ENCODE measurements at places on chromosomes 2 and 18.

- no peak for DNase-seq
Measured at GRCh38 chr2:191508738-191509137, 169.2 kb upstream of the NABP1 start.

DNA sequence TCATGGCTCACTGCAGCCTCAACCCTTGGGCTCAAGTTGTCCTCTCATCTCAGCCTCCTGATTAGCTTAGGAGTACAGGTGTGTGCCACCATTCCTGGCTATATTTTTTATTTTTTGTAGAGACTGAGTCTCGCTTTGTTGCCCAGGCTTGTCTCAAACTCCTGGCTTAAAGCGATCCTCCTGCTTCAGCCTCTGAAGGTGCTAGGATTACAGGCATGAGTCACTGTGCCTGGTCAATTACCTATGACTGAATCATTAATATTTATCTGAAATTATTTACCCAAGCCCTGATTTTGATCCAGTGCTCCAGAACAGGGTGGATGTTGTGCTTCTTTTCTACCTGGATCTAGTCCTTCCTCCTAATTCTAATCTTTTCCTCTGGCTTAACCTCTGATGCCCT, 87.8 kb downstream of the MAP2 start:
- DNase-seq = no peak

DNA sequence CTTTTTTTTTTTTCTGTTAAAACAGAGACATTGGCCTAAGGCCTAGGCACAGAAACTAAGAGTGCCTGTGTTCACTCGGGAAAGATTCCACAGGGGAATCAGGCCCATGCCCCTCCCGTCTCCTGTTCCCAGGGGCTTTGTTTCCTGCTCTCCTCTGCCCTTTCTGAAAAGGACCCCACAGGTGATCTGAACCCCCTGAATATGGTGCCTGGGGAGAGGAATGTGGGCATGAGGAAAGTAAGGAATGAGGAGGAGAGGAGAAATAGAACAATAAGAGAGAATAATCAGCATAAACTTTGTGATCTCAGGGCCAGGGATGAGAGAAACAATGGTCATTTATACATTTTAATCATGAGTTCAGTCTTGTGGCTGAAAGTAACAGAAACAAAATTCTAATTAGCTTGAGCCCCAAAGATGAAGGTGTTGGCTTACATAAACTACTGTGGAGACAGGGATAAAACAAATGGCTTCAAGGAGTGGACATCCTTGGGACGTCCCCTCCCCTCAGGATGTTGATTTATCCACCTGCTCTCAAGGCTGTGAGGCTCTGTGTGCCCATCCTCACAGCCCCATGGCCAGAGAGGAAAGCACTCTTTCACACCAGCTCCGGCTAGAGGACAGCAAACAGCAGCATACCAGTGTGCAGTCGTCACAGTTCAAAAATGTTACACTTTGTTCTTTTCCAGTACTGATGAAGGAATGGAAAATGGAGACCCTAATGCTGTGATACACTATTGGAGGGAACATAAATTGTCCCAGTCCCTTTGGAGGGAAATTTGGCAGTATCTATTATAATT, 46.4 kb upstream of the MRPL33 start:
- DNase-seq = no peak

DNA sequence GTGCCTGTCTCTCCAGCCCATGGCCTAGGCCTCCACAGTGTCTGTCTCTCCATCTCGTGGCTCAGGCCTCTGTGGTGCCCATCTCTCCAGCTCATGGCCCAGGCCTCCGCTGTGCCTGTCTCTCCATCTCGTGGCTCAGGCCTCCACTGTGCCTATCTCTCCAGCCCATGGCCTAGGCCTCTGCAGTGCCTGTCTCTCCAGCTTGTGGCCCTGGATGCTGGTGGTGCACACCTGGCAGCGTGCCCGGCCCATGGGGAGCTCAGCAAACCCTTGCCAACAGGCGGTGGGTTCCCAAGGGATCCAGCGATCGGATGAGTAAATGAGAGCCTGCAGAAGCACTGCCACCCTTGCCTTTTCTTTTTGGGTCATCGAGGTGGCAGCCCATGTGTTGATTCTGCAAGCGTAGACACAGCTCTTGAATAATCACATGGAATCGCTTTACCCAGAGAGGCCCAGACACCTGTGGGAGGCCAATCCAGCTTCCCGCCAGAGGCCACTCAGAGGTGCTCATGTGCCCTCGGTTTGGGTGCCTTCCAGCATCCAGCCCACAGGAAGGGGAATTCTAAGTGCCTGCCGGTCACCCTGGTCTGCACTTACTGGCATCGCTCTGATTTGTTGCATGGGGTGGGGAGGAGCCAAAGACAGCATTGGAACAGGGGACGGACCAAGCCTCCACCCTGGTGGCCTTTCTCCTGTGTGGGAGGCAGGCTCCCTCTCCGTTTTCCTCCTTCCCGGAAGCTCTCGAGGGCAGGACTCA, 101.8 kb upstream of the HDAC4 start:
- no peak for DNase-seq

GRCh38 chr2:196295005-196295404, 123.6 kb upstream of the STK17B start:
- DNase-seq = no peak

DNA sequence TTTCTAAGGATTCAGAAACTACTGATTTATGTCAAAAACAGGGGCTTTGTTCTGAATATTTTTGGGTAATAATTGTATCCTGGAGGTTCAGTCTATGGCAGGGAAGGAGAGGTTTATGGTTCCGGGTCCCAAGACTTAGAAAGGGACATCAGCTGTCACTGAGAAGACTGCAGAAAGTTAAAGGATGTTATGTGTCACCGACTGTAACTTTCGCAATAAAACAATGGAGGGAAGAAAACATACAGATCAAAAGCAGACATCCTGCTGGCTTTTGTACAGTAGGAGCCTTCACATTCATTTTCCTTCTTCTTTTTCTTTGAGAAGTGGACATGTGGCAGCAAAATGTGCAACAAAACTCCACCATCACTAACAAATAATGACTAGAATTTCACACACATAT, 900.7 kb upstream of the SOX11 start:
- DNase-seq = no peak

GRCh38 chr2:241381872-241382271, 25.8 kb downstream of the FARP2 start:
- no peak for DNase-seq

DNA sequence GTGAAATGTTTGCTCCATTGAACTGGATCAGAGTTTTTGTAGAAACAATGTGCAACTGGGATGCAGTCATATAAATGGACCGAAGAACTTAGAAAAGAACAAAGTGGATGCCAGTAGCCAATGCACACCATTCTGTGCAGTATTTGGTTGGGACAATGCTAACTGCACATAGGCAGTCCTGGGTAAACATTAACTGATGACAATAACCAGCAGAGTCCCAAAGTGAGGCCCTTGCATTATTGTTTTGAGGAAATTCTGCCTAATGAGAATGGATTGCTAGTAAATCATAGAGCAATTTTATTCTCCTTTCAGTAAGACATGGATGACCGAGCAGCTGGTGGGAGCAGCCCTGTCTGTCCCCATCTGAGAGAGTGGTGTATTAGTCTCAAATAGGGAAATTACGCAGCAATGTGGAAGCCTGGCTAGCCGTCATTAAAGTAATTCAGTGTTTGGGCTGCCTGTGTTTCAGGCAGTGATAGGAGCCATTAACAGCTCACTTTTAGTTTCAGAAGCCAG, 94.9 kb downstream of the KCTD1 start:
- DNase-seq = no peak

DNA sequence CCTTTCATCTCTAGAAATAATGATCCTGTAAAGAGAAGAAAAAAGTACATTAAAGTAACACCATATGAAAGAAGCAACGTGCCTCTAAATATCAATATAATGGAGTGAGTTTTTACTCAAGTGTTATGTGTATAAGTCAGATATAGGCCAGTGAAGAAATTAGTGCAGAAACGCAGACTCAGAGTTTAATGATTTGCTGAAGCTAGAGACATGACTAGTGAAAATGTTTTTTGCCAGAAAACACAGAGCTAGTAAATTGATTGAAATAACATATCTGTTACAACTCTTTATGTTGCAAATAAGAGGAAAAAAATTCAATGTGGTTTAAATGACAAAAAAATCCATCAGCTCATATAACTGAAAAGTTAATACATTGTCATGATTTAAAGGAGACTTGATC, 217.2 kb upstream of the NXPH2 start:
- no peak for DNase-seq

GRCh38 chr2:240128608-240129145, 7.4 kb downstream of the COPS9 start:
- no peak for DNase-seq

DNA sequence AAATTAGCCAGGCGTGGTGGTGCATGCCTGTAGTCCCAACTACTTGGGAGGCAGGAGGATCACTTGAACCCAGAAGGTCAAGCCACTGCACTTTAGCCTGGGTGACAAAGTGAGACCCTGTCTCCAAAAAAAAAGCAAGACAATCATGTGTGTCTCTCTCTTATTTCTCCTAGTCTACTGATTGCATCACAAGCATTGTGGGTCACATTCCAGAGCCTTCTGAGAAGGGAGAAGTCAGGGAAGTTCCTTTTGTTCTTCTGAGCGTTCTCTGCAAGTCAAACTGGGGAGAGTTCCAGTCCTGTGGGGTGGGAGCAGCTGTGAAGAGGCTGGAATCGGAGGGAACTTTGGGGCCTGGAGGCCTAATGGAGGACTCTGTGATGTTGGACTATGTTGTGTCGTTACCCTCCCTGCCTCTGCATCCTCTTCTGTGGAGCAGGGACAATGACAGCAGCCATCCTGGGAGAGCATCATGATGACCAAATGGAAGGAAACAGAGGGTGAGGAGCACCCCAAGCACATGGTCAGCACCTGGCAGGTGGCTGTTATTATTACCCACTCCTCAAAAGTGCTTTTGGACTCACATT, 115.4 kb downstream of the MRO start:
- DNase-seq = no peak

DNA sequence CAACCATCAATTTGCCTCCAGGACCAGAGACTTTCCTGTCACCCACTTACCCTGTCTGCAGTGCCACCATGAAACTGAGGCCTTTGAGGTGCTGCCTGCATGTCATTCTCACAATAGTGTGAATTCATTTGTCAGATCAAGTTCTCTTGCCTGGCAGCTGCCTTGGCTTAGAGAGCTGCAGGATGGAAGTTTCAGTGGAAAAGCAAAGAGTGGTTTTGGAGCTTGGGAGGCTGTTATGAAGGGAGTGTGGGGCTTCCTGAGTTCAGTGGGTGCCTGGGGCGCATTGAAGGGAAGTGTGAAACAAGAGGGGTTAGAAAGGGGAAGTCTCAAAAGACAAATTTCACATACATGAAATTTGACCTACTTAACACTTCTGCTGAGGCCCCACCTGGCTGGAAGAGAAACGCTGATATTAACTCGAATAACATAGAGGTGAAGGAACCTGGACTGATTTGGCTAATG, 7.9 kb upstream of the LBH start:
- DNase-seq = no peak

DNA sequence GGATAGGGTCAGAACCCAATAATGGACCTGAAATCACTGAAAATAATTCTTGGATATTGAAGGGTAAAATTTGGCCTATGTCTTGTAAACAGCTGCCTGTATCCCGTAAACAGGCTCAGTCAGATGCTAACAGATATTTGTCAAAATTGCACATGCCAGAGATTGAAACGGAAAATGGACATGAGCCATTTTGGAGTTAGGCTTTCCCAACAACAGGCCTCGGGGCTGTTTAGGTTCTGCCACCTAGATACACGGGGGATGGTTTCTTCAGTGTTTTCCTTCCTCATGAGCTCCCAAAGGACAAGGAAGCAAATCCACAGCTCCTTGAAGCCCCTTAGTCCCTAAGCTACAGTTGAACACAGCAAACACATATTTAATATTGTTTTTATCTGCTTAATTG, 204.2 kb upstream of the FOSL2 start:
- no peak for DNase-seq

GRCh38 chr2:228916416-228917090, 354.5 kb downstream of the PID1 start:
- no peak for DNase-seq

DNA sequence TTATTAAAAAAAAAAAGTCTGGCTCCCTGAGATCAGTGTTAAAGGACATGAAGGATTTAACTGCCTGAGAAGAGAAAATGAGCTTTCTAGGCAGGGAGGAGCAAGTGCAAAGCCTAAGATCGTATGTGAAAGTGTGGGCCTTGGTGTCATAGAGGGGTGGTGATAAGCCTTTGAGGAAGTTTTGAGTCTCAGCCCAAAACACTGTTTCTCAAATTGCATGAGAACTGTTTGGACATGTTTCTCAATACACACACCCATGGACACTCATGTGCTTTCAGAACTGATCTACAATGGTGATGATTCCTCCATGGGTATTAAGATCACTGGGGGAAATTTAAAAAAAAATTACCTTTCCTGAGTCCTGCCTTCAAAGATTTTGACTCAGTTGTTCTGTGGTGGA, 336.7 kb upstream of the RND3 start:
- no peak for DNase-seq

GRCh38 chr2:198127627-198128026, 323.2 kb downstream of the PLCL1 start:
- peak; percentile 1 for DNase-seq

DNA sequence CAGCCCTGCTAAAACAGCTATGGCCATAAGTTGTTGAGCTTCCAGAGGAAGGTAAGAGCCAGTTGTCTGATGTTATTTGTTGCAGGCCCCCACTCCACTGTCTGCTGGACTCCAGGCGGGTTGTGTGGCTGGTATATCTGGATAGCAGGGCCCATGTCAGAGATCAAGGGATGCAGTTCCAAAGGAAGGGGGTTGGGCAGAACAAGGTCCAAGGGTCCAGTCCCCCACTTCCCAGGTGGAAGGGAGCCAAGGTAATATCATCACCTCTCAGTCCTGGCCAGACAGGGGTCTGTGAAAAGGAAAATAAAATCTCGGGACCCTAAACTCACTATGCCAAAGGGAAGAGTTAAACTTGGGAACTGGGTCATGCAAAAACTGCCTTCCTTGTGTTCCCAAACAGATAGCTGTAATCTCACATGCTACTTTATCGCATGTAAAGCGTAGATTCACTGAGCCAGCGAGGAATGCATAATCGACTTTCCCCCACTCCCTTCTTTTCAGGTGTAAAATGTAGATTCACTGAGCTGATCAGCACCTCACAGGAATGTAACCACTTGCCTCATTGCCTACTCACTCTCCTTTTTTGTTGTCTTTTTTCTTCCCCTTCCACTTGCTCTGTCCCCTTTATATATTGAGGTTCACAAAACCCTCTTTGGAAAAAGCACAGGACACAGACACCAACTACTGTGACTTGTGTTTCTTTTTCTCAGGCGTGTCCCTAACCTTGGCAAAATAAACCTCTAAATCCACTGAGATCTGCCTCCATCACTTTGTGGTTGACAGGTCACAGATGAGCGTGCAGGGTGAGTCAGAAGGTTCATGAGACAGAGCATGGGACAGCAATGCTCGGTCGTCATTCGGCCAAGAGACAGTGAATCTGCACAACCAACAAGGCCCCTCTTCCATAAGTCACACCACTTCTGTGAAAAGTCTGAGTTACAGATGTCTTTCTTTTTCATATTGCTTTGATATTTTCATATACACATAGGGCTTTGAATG, 255.3 kb upstream of the SIX2 start:
- no peak for DNase-seq

DNA sequence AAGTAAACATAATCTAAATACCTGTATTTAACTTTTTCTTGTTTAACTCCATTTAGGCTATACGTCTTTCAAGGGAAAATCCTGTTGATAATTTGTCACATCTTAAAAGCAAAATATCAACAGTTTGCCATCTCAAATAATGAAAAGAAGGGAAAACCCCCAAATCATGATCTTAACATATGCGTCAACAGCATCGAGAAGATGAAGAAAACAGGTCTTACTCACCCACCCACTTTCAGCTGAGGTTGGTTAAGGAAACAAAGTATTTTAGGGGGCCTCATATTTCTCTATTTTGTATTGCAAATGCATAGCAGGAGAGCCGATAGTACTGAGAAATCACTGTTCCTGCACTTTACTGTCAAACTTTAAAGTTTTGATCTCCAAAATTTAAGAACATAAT, 143.1 kb upstream of the COPS8 start:
- no peak for DNase-seq

Data from stimulated activated CD8-positive, alpha-beta memory T cell treated with anti-CD3 and anti-CD28 coated beads, Interleukin-7, amount 100 ng/mL, for 1 hour (primary cell).